ENCODE measurements at places on chromosomes 6 and 20. TPM values are rescaled to one million over a fixed set of nuclear protein-coding genes. Genes with fewer than 3 reads are reported as not detected.

ZKSCAN8 gene
- total RNA-seq = 14.8 TPM

SLC52A3 gene
- total RNA-seq = 0.02 TPM

FAM184A gene
- total RNA-seq = 0.35 TPM

NR2E1 gene
- not detected for total RNA-seq

LPA gene
- total RNA-seq = not detected

SYNDIG1 gene
- not detected for total RNA-seq

GMPR gene
- 0.47 TPM for total RNA-seq

MYLK2 gene
- 0.10 TPM for total RNA-seq

MCCD1 gene
- not detected for total RNA-seq

CALHM4 gene
- not detected for total RNA-seq

SUMO4 gene
- 0.87 TPM for total RNA-seq

CST4 gene
- total RNA-seq = 0.42 TPM

TENT5A gene
- total RNA-seq = 94.4 TPM
